SW 1271 (cell line): ENCODE measurements at places on chromosomes 1 and 21.

DNA sequence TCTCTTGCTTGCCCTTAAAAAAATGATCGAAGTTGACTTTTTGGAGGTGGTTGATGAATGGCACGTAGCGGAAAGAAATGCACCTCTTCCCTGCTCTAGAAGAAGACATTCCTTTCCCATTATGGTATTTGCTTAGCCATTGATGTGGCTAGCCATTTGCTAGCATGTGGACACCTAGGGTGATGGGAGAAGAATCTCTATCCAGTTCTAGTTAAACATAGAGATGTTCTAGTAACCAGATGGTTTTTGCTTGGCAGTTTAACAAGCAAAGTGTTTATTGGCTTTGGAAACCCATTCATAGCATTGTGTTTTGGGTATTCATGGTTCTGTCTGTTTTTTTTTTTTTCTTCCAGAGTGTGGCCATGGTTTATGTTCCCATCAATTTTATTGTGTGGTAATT lies 78.9 kb downstream of the KCNJ6 start:
- no peak for DNase-seq

DNA sequence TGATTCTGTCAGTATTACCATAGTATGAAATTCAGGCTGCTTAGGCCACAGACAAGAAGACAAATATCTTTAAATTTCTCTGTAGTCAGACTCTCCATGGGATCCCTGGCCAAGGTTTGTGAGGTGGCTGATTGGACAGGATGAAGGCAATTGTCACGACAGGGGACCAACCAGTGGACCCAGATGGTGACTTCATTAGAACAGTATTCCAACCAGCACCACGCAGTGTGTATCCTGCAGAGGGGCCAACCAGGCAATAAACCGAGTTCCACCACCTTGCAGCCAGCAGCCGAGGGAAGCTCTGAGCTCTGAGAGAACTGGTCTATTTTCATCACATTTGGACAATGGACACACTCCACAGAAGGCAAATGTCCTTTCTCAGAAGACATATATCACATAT lies 16.1 kb downstream of the DSCAM start:
- DNase-seq, result no peak

DNA sequence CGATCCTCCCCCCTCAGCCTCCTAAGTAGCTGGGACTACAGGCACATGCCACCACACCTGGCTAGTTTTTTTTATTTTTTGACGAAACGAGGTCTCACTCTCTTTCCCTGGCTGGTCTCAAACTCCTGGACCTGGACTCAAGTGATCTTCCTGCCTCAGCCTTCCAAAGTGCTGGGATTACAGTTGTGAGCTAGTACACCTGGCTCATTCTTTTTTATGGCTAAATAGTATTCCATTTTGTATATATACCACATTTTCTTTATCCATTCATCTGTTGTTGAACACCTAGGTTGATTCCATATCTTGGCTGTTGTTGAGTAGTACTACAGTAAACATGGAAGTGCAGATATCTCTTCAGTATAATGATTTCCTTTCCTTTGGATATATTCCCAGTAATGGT lies 62.3 kb upstream of the RCC1 start:
- DNase-seq, result no peak

- DNase-seq, result no peak
Measured at GRCh38 chr1:48644905-48645605, 131.6 kb downstream of the BEND5 start.

DNA sequence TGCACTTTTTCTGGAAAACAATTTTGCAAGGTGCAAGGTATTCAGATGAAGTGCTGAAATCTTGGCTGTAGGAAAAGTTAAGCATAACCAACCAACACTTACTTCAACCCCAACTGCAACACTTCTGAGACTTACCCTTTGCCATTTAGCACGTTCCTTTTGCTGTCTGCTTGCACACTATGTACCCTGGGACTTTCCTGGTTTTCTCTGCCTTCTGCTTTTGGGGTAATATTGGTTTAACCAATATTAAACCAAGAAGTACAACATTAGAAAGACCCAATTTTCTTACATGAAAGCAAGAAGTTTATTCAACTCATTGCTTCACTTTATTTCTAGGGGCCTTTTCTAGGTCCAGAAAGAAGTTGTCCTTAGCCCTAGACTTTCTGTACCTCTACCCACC lies 193.0 kb downstream of the HLX start:
- no peak for DNase-seq

- no peak for DNase-seq
Measured at GRCh38 chr1:184759112-184759511, 4.5 kb upstream of the EDEM3 start.

DNA sequence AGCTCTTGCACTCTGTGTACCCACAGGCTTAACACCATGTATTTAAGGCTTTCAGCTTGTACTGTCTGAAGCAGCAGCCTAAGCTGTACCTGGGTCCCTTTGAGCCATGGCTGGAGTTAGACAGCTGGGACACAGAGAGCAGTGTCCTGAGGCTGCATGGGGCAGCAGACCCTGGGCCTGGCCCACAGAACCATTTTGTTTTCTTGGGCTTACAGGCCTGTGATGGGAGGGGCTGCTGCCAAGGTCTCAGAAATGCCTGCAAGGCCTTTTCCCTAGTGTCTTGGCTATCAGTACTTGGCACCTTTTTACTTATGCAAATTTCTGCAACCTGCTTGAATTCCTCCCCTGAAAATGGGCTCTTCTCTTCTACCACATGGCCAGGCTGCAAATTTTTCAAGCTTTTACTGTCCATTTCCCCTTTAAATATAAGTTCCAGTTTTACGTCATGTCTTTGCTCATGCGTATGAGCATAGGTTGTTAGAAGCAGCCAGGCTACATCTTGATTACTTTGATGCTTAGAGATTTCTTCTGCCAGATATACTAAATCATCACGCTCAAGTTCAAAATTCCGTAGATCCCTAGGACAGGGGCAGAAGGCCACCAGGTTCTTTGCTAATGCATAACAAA lies 143.9 kb downstream of the CLEC20A start:
- no peak for DNase-seq

DNA sequence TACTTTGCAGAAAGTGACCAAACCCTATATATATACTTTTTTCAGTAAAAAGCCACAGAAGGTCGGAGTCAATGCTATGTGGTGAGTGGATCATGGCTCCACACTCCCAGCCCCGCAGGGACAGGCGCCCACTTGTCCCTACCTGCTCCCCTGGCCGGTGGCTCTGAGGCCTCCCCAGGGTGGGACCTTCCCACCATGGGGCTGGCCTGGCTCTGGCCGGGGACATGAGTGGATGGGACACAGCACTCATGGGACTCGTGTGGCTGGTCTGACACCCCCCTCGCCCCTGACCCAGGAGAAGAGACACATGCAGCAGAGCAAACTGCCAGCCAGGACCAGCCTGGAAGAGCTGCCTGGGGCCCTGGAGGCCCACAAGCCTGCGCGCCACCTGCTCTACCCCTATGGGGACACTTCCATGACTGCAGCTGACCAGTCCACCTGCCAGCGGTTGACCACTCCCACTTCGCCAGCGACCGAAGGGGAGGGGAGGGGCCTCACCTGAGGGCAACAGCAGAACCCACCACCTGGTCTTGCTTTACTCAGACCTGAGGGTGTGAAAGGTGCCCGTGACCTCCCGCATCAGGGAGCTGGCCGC lies 2.2 kb downstream of the SPATC1L start:
- DNase-seq, result no peak

DNA sequence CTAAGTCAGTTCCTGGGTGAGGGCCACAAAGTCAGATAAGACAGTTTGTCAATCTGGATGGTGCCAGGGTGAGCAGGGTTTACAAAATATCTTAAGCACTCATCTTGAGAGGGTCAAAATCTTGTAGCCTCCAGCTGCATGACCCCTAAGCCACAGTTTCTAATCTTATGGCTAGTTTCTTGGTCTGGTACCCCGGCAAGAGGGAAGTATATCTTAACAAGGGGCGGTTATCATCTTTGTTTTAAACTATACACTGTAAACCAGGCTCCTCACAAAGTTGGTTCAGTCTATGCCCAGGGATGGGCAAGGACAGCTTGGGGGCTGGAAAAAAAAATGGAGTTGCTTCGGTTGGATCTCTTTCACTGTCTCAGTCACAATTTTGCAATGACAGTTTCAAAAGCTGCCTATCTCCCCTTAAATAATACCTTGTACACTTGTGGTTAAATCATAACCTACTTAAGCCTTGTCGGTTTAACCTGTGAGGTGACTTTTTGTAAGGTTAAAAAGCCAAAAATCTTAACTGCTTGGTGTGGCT lies 7.8 kb upstream of the CD46 start:
- DNase-seq, result no peak

DNA sequence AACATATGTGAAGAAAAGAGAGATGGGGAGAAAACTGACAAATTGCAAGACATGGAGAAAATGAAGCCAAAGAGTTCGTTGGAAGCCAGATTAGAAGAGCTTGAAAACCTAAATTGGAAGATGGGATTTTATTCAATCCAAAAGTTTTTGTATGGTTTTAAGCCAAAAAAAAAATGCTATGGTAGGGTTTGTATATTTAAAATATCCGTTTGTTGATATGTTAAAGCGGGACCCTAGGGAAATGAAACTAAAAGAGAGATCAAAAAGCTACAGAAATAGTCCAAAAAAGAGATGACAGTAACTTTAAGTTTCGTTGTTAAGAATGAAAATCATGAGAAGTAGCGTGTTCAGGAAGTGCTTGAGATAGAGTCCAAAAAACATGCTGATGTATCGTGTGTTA lies 617.7 kb upstream of the ADGRL2 start:
- no peak for DNase-seq

DNA sequence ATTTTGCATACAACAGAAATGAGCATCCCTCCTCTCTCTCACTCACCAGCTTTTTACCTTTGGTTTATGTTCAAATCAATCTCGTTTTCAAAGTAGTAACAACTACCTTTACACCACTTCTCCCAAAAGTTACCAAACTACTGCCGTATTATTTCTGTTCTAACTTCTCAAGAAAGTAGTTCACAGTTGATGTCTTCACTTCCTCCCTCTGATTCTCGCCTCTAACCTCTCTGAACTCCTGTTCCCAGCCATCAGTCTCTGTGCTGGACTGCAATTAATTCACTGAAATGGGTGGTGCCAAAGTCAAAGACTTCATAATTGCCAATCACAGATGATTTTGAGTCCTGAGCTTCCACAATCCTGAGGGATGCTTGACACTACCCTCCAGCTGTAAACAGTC lies 54.0 kb downstream of the ZNF281 start:
- DNase-seq, result no peak

- no peak for DNase-seq
Measured at GRCh38 chr1:221841251-221841982, 99.5 kb upstream of the DUSP10 start.

DNA sequence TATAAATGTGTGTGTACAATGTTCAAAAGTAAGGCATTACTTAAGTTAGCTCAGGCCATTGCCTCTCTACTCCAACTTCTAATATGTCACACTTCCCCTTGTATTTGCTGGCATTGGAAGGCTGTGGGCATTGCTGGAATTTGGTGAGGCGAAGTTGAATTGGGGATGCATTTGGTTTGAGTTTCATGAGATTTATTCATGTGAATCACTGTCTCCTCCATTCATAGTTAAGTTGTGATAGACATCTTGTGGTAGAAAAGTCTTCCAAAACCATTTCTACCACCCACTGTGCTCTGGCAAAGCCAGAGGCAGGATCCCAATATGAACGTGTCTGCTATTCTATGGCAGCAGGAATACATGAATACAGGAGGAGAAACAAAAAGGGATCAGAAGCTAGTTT lies 397.8 kb upstream of the USP24 start:
- DNase-seq, result no peak

DNA sequence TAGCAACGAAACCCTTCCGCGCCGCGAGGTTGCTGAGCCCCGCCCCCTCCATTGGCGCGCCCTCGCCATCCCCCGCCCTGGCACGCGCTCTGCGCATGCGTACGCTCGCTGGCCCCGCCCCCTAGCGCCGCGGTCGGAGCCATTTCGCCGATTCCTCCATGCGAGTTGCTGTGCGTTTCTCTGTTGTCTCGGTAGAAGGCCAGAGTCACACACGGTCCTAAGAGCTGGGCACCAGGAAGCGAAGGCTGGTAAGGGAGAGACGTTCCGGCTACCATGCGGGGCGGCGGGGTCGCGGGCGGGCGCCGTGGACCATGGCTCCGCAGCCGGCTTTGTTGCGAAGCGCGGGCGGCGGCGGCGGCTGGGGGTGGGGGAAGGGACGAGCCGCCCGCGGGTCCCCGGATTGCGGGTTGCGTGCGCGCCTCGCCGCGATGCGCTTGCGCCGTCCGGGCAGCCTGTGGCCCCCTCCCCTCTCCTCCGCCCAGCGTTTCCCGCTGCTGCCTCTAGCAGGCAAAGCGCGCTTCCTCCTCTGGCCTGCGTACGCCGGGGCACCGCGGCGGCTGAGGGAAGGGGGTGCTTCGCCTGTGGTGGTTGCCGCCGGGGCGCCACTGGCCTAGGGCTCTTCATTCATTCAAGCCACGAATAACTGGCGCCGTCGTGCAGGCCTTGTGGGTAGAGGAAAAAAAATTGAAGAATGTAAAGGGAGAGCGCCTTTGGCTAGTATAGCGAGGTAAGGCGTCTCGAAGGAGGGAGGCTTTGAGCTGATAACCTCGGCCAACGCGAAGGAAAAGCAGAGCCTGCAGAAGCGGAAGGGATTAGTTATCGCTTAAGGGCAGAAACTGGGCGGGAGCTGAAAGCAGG lies at the start of gene DHX9:
TSS of gene DHX9 (plus strand) at position 139 of the 858 bp plus-strand sequence. CDS start 3,220 bp downstream, outside the sequence.
- peak; percentile 68 for DNase-seq

GRCh38 chr1:232983817-232984567 lies 33.6 kb downstream of the NTPCR start:
- no peak for DNase-seq

DNA sequence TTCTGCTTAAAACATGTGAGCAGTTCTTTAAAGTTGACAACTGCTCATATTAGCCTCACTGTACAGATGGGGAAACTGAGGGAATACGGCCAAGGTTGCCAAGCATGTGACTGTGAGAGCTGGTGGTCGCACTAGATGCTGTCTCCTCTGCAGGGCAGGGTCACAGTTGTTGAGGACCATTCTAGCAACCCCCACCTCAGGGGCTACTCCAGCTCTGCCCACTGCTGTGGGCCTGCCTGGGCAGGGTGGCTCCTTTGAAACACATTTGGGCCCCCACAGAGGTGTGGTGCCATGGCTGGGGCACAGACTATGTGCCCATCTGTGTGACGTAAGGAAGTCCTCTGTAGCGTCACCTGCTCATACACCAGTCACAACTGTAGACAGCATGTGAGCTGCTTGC lies 779 bp downstream of the THEM5 start:
- no peak for DNase-seq

- DNase-seq, result no peak
Measured at GRCh38 chr1:115274467-115274866, 63.6 kb downstream of the NGF start.

- DNase-seq, result no peak
Measured at GRCh38 chr1:9822897-9823692, 670 bp downstream of the CLSTN1 start.

GRCh38 chr1:55592122-55592521 lies 377.0 kb upstream of the USP24 start:
- no peak for DNase-seq
